ENCODE measurements at places on chromosomes 16 and 17.
A peak's percentile ranks its signal among the peaks of the same experiment; 100 is the strongest.

- no peak for DNase-seq
Observed at GRCh38 chr17:37585066-37585465, 24.2 kb downstream of the SYNRG start.

DNA sequence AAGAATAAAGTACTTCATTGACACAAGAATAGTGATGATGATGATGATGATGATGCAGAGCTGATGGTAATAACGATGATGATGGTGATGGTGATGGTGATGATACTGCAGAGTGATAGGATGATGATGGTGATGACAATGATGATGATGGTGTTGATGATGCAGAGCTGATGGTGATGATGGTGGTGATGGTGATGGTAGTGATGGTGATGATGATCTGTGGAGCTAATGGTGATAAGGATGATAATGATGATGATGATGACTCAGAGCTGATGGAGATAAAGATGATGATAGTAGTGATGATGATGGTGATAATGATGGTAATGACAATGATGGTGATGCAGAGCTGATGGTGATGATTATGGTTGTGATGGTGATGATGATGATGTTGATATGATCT lies 448.1 kb downstream of the HS3ST4 start:
- DNase-seq: no peak

- DNase-seq: no peak
Observed at GRCh38 chr16:3467921-3468320, 24.4 kb downstream of the NAA60 start.

GRCh38 chr16:20411055-20411454 lies 1.7 kb downstream of the ACSM5 start:
- DNase-seq: no peak

DNA sequence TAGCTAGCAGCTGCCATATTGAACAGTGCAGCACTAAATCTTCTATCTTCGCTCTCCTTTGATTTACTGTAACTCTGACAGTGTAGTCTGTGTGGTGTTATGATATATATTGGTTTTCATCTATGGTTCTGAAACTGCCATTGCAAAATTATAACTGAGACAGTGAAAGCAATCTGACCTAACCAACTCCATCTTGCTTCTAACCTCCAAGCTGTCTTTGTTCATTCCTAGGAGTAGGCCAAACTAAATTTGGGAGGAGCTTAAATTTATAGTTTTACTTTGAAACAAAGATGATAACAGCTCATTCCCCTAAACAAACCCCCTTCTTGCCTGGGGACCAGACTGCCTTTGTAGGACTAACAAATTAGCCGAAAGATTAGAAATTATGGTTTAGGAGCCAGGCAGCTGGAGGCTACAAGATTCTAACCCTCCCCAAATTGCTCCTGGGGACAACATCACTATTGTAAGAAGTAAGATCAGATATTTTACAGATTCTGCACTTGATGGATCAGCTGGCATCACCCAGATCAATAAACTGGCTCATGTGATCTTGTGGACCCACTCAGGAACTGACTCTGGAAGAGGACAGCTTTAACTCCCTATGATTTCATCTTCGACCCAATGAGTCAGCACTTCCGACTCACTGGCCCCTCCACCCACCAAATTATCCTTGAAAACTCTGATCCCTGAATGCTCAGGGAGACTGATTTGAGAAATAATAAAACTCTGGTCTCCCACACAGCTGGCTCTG lies 47.0 kb upstream of the FBXO47 start:
- DNase-seq: no peak

- no peak for DNase-seq
Observed at GRCh38 chr17:50444841-50445715, 19.1 kb downstream of the ACSF2 start.

DNA sequence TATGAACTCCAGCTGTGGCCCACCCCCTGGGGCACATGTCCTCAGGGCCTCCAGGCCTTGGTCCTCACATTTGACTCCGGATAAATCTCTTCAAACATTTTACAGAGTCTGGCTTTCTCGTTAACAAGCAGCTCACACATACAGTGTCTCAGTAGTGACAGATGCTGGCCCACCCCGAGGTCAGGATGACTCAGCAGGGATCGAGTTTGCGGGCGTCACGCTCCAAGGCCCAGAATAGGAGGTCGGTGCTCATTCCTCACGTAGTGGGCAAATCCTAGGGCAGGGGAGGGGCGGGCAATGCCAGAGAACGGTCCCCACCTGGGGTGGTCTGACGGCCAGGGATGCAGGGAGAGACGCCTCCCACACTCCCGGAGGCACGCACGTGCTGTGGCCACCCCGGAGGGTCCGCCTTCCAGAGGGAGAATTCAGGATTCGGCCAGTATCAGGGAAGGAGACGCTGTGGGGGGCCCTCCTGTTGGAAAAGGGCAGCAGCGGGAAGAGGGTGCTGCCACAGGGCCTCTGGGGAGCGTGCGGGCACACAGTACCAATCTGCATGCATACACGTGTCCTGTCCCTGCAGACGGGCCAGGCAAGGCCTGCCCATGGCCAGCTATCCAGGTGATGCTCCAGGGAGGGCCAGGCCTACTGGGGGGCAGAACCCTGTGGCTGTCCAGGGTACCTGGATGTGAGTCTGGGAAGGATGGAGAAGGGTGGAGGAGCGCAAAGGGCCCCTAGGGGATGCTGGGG lies 8.6 kb downstream of the SLC7A5 start:
- DNase-seq: peak; percentile 72

DNA sequence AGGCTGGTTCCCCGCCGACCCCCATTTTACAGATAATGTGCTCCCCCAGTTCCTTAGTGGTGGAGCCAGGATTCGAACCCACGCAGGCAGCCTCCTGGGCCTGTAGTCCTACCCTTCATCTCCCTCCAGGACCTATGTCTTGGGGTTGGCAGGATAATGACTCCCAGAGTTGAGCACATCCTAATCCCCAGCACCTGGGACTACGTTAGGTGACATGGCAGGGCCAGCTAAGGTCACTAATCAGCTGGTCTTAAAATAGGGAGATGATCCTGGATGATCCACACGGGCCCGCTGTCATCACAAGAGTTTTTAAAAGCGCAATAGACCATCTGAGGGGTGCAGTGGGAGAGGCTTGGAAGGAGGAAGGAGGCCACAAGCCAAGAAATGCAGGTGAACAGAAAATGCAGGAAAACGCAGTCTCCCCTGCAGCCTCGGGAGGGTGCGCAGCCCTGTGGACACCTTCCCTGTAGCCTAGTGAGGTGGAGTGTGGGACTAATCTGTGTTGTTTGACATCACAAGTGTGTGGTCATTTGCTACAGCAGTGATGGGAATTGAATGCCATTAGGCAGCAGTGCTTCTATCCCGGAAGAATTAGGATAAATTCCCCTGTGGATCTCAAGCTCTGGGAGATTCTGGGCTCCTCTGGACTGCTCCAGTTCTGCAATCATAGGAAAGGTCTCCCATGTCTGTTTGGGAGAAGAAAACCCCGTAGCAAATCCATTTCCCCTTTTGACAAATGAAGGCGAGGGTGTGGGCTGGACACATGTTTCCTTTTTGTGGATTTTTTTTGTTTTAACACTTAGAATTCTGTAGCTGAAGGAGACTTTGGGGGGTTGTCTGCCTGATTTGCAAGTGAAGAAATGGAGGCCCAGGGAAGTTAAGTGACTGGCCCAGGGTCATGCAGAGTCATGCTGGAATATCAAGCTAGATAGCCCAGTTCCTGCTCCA lies 297.7 kb downstream of the SEC14L1 start:
- DNase-seq: no peak

- DNase-seq: no peak
Observed at GRCh38 chr16:52906281-52906680, 146.4 kb downstream of the CHD9NB start.

DNA sequence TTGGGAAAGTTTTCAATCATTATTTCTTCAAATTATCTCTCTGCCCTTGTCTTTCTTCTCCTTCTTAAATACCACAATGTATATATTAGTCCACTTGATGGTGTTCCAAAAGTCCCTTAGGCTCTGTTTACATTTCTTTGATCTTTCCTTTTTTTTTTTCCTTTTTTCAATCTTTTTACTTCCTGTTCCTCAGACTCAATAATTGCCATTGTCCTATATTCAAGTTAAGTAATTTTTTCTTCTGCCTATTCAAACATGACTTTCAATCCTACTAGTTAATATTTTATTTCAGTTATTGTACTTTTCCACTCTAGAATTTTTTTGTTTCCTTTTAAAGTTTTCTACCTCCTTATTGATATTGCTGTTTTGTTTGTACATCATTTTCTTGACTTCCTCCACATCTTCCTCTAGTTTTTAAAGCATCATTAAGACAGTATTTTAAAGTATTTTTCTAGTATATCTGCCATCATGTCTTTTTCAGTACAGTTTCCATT lies 15.8 kb upstream of the UQCRC2 start:
- no peak for DNase-seq

GRCh38 chr16:15434425-15435215 lies at the start of gene BMERB1:
Gene BMERB1 (plus strand): TSS chr16:15434588. CDS start chr16:15434654, 66 bp downstream.
- peak; percentile 82 for DNase-seq

GRCh38 chr16:938752-939151 lies 32.0 kb downstream of the LMF1 start:
- no peak for DNase-seq

GRCh38 chr16:7339700-7340099 lies 7.1 kb downstream of the RBFOX1 start:
- no peak for DNase-seq

DNA sequence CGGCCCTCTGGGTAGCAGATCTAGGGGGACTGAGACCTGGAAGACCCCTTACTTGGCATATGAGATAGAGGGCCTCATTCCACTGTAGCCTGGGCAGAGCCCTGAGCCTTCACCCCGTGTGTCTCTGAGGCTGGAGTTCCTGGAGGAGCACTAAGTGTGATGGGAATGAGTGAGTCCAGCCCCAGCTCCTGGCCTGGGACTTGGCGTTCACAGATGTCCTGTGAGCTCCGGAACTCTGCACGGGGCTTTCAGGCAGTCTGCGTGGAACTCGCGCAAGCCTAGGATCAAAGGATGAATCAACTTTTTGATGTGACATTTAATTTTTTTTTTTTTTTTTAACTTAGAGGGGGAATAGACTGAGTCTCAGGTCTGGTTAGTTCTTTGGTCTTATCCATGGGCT lies 1.8 kb downstream of the NKD1 start:
- DNase-seq: no peak

DNA sequence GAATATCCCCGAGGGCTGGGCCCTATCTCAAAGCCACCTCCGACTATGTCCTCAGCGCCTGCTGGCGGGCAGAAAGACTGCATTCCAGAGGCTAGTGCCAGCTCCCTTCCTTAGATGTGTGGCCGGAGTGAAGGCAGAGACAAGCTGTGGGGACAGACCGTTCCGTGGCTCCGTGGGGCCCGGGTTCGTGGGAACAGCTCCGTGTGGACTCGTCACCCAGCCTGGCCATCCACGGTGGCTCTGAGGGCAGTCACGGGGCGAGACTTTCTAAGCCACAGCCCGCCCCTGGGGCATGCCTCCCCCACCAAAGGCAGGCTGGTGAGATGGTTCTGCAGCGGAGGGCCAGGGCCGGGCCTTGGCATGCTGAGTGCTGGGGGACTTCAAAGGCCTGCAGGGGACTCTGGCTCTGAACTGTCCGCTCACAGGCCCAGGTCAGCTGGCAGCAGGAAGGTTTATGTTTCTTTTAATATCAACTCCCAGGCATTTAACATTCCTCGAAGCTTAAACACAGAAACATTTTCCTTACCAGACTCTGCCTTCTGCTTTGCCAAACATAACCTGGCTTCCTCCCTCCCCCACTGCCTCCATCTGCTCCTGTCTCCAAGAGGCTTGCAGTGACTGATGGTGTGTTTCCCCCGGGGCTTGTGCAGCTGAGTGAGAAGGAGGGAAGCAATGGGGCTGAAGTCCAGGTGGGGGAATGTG lies 50.4 kb downstream of the TIMM22 start:
- DNase-seq: no peak

DNA sequence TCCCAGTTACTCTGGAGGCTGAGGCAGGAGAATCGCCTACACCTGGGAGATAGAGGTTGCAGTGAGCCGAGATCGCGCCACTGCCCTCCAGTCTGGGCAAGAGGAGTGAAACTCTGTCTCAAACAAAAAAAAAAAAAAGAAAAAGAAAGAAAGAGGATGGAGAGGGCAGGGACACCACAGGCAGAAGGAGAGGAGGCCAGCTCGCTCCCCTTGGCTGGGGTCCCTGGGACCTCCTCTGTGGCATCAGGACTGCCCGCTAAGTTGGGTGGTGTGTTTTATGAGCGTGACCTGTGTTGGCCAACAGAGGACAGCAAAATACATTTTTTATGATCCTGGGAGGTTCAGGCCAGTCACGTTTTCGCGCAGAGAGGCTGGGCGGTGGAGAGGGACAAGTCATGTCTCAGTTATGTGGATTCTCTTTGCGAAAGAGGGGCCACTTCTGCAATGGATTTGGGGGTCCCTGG lies 229.6 kb downstream of the MRTFB start:
- peak; percentile 87 for DNase-seq

GRCh38 chr16:67437513-67437912 lies 6.6 kb downstream of the HSD11B2 start:
- no peak for DNase-seq

- peak; percentile 57 for DNase-seq
Observed at GRCh38 chr17:60641810-60642220, 35.8 kb upstream of the BCAS3 start.

GRCh38 chr17:34920676-34921075 lies 40.6 kb downstream of the CCT6B start:
- DNase-seq: no peak

DNA sequence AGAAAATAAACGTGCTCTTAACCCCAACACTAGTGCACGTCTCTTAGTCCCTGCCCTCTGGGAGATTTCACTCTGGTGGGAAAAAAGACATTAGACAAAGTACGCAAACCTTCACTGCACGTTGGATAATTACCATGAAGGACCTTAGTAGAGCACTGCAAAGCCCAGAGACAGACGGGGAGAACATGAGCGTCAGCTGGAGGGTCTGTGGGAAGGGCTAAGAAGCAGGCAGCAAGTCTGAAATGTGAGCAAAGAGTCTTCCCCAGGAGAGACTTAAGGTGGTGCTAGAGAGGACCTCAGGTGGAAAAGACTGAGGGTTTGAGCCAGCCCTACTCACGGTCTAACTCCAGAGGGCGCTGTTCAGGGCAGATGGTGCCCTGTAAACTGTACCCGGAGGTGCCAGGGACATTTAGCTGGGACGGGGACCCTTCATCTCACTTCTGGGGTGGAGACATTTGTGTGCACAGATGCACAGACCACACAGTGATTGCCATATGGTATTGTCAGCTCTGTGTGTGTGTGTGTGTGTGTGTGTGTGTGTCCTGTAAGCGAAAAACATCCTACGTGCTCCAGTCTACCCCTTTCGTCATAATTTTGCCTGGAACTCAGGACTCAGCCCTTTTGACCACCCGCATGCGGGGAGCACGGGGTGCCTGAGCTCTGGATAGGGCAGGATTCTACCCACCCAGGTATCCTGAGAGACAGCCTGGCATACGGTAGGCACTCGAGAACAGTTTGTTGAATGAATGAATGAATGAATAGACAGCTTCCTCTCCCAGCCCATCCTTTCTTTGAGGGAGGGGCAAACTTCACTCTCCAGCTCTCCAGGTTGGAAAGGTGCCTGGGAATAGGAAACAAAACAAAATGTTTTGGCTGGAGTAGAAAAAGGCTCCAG lies 10.1 kb upstream of the STAC2 start:
- DNase-seq: no peak

DNA sequence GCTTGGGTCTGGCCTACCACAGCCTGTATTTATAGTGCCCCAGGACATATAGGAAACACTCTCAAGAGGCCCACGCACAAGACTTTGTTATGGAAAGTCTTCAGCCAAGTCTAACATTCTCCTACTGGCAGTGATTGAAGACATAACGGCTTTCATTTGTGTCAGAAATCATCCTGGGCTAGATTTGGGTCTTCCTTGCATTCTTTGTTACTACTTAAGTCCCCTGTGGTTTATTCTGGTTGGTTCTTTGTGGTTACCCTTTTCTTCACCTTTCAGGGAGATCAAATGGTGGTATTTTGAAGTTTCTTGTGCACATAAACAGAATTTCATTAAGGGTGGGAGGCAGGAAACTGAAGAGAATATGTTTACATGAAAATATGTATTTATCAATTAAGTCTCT lies 37.7 kb downstream of the REXO5 start:
- DNase-seq: no peak

Data from femur (tissue), 1 donor.